K562 (cell line): ENCODE measurements at places on chromosomes 7 and 10. TPM values are rescaled to one million over a fixed set of nuclear protein-coding genes. Genes with fewer than 3 reads are reported as not detected.

DNA sequence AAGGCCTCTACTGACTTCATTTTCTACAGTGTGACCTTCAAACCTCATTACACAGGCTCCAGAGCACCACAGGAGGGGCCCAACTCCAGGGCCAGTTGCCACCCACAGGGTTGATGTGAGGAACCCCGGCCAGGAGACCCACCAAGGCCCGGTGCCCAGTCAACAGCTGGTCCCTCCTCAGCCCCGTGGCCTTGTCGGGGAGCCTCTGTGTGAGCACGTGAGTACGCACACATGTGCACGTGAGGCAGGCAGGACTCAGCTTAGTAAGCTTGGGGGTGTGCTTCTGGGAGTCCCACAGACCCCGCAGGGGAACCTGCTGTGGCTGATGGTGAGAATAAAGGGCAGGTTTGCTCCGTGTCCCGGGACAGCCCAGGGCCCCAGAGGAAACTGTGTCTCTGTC is 104.5 kb downstream of the VIPR2 start:
- no peak for DNase-seq

DNA sequence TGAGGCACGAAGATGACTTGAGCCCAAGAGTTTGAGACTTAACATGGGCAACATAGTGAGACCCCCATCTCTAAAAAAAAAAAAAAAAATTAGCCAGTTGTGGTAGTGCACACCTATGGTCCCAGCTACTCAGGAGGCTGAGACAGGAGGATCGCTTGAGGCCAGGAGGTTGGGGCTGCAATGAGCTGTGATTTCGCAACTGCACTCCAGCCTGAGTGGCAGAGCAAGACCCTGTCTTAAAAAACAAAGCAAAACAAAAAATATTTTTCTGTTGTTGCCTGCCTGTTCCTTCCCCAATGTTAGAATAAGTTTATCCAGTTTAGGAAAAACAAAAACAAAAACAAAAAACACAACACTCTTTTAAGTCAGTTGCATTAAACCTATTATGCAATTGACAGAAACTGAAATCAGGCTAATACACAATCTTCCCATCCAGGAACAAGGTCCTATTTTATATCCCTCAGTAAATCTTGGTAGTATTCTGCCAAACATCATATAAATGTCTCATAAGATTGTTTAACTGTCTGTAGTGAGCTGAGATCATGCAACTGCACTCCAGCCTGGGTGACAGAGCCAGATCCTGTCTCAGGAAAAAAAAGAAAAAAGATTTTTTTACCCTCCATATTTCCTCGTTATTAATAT is 4.9 kb downstream of the PILRA start:
- no peak for DNase-seq

Gene TMEM213
- not detected in 2 replicates for total RNA-seq

DNA sequence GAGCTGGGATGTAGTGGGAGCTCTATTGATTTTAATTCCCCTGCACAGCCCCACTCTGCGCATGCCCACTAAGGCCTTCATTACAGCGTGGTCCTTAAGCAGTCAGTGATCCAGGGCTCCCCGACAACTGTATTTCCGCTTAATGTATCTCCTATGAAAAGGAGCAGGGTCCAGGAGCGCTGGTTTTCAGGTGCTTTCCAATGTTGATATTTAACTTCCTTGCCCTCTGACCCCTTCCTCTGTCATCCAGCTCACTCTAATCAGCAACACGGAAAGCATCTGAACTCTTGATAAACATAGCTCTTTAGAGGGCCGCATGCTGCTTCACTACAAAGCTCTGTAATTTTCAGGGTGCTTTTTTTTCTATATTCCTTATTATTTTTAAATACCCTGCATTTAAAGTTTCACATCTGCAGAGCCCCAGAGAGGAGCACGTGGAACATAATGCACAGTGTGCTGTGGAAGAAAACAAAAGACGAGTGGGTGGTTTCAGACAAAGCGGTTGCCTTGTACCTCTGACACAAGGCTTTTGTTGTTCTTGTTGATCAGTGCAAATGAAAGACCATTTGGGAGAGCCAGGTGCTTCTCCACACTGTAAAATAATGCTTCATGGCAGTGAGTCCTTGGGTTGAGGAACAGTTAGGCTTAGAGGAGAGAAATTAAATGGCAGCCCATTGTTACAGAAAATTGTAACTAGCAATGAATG is 465.9 kb upstream of the CELF2 start:
- no peak for DNase-seq

GRCh38 chr10:14926061-14926470 is 27.8 kb downstream of the DCLRE1C start:
- no peak for DNase-seq

DNA sequence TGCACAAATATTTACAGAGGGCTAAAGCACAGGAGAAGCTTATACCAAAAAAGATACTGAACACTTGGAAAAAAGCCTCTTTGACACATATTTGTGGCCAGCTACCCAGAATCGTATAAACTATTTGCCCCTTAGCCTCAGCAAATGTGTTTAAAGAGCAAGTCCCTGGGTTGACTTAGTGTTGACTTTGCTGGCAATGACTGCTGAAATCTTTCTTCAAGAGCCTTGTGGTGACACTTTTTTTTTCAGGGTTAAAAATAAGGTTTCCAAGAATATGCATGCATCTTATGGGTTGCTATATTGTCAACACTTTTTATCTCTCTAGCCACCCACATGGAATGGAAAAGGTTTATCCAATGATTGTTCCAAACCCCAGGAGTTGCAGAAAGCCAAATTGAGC is 14.9 kb upstream of the PLEKHS1 start:
- DNase-seq: no peak

GRCh38 chr10:4270116-4270515 is 485.1 kb upstream of the KLF6 start:
- DNase-seq: no peak

- no peak for DNase-seq
These were observed 311.4 kb upstream of the AKR1E2 start for GRCh38 chr10:4514445-4515108.

DNA sequence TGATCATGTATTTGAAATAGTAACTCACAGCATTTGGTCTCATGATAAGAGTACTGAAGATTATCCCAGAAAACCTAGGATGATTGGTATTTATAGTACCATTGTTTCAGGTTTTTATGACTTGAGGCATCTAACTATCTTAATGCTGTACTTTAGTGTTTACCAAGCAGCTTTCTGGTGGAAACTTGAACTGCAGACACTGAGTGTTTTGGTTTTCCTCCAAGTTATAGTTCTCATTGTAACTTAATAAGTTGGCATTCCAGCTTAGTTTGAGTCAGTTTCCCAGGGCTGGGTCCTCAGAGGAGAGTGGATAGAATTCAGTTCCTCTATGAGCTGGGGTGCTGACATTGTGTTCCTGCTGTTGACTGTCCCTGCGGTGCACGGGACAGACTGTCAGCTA is 50.4 kb downstream of the SEC23IP start:
- no peak for DNase-seq

Gene CCL26
- total RNA-seq: 8.1 and 8.4 TPM in 2 replicates

Gene GFRA1
- total RNA-seq: 0.04 TPM in 2 replicates

DNA sequence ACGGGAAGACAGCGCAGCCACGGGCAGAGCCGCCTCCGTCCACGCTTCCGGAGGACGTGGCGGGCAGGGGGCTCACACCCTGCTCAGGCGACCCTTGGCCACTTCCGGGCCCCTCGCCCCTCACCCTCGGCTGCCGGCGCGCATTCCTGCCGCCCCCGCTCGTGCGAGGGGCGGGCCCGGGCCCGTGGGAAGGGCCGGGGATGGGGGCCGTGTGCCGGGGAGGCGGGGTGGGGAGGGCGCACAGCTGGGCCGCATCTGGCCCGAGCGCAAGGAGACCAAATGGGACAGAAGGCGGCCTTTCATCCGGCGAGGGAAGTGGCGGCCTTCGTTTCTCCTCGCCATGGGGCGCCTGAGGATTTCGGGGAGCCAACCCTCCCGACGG is 846 bp upstream of the LFNG start:
- no peak for DNase-seq

- no peak for DNase-seq
These were observed 69.7 kb upstream of the CAMK2B start for GRCh38 chr7:44395067-44395466.

- DNase-seq: no peak
These were observed 9.4 kb downstream of the MGMT start for GRCh38 chr10:129476431-129476830.

DNA sequence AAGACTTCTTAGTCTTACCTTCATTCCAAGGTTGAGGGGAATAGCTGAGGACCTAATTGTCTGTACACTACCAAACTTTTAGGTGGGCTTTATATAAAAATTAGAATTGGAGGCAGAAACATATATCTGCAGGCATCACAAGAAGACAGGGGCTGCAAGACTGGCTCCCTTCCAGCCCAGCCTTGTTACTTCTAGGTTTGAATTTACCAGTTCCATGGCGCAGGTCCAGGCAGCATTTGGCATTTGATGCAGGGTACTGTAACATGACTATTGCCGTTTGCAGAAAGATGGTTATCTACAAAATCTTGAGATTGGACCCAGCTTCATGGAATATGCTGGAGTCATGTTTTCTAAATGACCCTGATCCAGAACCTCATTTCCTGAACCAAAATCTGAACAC is 105.4 kb upstream of the RHOBTB1 start:
- no peak for DNase-seq

Gene CNPY1
- total RNA-seq: not detected in 2 replicates

DNA sequence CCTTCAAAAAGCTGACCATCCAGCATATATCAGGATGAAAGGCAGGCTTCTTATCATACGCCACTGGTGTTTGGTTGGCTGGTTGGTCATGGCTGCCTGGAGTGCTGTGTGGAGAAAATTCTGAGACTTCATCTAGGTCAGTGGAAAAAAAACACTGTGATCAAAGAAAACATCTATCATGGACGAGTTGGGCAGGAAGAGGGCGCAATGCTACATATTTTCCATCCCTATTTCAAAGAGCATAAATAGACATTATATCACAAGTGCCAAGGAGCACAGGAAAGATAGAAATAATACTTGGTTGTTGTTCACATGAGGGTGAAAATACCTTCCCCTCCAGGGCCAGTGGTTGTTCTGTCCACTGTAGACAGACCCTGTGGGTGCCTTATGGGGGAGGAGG is 128.4 kb upstream of the PLPP4 start:
- DNase-seq: no peak

DNA sequence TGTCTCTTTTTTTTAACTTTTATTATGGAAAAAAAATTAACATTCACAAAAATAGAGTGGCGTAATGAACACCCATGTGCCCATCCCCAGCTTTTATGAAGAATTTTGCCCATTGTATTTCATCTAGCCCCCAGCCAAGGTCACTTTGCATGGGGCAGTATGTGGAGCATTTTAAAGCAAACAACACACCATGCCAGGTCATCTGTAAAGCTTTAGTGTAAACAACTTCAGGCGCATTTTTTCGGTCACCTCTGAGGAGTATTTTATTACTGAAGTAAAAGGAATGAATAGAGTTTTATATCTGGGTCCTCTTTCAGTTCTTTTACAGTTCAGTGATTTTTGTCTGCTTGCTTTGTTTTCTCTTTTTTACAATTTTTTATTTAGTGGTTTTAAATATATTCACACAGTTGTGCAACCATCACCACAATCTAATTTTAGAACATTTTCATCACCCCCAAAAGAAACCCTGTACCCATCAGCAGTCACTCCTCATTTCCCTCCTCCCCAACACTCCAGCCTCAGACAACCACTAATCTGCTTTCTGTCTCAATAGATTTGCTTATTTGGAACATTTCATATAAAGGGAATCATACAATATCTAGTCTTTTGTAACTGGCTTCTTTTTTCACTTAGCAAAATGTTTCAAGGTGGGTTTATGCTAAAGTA is 87.9 kb downstream of the SLC37A3 start:
- DNase-seq: no peak

DNA sequence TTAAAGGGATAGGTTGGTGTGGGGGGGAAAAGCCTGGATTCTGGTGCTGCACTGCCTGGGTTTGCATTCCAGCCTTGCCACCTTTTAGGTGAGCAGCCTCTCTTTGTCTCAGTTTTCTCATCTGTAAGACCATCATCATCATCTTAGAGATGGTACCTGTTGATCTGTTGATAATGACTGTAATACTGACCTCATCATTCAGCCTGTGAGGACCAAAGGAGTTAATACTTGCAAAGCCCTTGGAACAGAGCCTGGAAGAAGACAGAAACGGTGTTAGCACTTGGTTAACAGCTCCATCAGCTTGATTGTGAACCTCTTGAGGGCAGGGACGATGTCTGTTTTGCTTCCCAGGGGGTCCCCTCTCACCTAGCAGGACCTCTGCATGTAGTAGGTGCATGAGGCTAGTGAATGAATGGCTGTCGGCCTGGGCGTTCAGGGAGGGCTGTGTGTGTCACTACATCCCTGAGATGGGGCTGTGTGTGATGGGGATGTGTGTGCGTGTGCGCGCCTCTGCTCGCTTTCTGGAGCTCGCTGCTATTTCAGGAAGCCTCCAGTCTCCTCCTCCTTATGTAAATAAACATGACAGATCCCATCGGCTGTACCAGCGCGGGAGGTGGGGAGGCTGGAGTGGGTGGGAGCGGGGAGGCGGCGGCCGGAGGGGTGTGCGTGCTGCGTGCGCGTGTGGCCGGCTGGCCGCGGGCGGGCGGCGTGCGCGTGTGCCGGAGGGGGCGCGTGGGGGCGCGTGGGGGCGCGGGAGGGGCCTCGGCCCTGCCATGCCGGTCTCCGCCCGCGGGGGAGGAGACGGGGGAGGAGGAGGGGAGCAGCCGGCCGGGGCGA is 61.2 kb downstream of the NEURL1 start:
- DNase-seq: peak; percentile 71
